ENCODE measurements at places on chromosomes 4 and X.

DNA sequence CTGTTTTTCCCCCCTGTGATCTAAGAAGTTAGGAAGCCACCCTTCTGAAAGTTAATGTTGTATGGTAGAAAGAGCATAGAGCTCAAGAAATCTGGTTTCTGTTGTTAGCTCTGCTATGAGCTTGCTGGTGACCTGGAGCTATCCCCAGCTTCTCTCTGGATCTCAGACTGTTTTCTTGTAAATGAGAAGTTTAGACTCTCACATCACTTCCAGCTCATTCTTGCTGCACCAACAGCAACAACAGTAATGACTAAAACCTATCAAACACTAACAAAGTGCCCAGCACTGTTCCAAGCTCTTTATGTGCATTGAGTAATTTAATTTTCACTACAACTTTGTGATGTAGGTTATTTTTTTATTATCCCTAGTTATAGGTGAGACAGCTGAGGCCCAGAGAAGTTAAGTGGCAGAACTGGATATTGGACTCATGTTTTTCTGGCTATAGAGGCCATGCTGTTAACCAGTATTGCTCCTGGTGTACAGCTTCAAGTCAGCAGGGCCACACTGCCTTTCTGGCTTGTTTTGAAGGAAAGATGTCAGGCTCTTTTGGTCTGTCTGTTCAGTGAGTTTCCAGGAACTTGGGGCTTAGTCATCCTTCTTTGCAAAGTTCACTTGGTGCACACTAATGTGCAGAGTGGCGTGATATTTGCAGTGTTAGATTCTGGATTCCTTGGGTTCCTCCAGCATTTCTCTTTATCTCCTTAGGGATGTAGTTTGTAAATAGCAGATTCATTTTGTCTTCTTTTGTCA lies 27.8 kb upstream of the TMEM164 start:
- no peak for DNase-seq

DNA sequence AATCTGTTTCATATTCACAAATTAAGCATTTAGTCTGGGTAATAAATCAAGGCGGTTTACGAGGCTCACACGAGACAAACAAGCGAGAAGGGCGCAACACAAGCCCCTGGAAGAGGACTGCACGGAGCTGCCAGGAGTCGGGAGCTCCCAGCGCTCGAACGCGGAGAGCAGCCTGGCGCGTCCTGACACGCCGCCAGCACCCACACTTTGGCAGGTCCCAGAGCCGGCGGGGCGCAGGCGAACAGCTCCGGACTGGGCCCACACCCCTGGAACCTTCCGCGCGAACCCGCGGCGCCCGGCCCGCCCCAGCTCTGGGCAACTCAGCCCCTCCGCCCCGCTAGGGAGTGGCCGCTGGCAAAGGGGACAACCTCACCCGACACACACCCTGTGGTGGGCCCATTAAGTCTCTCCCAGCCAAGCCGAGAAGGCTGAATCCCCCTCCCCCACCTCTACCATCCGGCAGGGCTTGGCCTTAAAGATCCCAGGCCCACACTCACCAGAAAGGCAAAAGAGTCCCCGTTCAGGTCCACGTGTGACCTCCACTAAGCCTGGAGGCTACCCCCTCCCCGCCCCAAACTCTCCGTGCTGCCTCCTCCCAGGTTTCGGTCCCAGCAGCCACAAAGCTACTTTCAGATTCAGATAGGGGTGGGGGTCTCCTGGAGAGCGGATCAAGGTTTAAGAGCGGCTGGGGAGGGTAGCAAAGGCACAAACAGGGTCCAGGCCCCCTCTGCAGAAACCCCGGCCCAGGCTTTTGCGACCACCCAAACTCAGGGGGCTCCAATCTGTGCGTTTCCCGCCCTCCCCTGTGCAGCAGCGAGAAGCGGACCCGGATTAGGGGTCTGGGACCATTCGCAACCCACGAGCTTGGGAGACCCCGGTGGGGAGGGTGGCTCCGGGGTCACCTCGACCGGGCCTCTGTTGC lies 47.5 kb upstream of the BCOR start:
- DNase-seq, result no peak

- DNase-seq, result no peak
Measured at GRCh38 chr4:17236686-17237085, 275.2 kb downstream of the QDPR start.

GRCh38 chrX:45743081-45743533 lies 542.4 kb upstream of the DIPK2B start:
- DNase-seq, result no peak

DNA sequence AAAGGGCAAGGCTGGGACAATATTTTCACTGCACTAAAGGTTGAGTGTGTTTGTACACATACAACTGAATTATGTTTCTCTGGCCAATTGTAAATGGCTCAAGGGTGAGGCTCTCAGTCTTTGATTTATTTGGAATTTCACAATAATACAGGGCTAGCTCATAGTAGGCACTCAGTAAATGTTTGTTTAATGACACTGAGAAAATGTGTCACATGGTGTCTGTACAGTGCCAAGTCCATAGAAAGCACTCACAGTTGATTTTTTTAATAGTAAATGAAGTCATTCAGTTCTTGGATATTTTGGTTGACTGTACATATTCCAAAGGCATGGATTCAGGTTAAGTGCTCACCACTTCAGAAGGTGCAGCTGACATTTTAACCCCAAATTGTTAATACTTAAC lies 176.4 kb downstream of the IL1RAPL2 start:
- no peak for DNase-seq

GRCh38 chr4:72817012-72817411 lies 248.0 kb upstream of the ADAMTS3 start:
- no peak for DNase-seq

GRCh38 chr4:86921608-86922252 lies 13.1 kb upstream of the AFF1 start:
- DNase-seq, result no peak

DNA sequence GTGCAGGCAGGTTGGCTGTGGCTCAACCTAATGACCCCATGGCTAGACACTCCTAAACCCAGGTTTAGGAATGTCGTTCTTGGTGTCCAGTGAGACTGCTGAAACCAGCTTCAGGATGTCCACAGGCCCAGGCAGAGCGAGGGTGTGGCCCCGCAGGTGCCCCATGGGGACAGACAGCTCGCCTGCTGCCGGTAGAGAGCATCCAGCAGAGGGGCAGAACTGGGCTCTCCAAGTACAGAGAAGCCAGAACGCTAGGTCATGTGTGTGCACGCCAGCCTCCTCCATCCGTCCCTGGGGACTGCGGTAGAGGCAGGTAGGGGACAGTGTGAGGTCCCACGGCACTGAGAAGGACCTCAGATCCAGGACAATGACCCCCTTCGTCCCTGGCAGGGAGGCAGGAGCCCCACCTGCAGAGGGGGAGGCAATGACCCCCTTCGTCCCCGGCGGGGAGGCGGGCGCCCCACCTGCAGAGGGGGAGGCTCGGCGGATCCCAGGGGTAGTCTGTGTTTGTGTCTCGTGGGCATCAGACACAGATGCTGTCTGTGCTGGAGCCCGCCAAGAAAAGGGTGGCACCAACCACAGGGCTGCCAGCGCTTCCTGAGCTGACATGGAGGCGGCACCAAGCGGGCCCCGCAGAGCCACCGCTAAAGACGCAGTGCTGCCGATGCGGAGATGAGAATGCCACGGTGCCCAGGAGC lies 118.4 kb downstream of the FAM53A start:
- DNase-seq, result no peak

- DNase-seq, result no peak
Measured at GRCh38 chr4:184115399-184115798, 102.3 kb downstream of the ENPP6 start.

GRCh38 chr4:153151535-153152455 lies 52.4 kb upstream of the TRIM2 start:
- DNase-seq, result no peak

GRCh38 chrX:72182924-72183323 lies 1.4 kb downstream of the PIN4 start:
- DNase-seq, result no peak

DNA sequence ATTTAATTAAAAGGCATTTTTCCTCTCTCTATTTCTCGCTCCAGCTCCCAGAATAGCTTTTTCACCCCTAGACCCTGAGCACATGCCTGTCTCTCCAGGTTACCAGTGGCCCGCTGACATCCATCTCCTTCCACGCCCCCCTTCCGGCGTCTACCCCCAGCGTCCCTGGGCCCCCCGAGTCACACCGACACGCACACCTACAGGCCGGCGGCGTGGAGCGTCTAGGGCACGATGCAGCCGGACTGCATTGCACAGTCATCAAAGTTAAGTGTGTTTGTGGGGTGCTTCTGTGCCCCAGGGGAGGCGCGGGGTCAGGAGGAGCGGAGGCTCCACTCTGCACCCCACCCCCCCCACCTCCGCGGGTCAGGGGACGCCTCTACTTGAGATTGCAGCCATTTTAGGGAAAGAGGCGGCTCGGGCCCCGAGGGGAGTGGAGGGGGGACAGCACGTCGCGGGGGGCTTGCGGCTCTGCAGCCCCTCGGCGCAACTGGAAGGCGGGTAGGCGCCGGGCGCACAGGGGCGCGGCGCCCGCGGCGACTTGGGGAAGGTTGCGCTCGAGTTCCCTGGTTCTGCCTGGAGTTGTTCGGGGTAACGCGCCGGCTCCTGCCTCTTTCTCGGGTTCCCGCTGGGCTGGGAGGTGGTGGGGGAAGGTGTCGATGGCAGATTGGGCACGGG lies 112.7 kb downstream of the DHX15 start:
- no peak for DNase-seq

DNA sequence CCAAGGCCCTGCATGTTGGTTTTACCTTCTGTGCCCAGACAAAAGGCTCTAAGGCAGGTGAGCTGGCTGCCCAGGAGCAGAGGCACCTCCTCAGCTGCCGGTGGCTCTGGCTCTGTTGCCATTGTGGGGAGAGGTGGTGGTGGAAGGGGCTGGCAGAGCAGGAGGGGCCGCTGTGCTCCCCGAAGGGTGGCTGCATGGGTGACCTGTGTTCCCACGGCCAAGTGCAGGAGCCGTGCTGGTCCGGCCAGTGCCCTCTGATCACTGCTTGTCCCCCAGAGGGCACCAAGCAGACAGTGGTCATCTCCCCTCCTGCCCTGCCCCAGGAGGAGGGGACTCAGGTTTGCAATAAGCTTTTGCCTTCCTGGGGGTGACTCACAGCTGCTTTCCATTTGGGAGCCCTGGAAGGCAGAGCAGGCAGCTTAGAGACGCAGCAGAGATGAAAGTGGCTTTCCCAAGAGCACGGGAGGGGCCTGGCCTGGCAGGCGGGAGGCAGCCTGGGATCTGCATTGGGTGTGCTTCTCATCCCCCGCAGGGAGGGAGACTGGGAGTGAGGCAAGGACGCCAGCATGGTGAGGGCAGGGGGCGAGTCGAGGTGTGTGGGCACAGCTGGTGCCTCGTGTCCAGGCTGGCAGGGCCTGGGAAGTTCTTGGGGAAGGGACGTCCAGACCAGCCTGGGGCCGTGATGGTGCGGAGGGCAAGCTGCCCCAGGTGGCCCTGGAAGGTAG lies 28.7 kb downstream of the DOK7 start:
- DNase-seq, result no peak

- DNase-seq, result no peak
Measured at GRCh38 chr4:180617196-180617595, 1626.0 kb upstream of the TENM3 start.

DNA sequence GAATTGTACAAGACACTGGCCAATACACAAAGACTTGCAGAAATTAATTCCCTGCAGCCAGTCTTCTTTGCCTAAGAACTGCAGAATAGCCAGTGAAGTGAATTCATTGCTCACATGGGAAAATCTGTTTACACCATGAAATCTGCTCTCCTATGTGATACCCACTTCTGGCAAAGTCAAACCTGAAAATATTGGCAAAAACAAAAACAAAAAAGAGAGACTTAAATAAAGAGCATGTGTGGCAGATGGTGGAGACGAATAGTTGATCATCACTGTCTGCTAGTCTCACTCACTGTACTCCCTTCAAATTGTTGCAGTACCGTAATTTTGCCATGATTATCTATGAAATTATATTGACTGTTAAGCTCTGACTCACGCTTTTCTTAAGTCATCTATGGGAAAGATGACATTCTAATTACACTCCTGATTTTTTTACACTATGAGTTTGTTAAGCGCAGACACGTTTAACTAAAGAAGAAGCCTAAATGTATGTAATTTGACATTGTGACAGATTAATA lies 406.8 kb downstream of the PCDH7 start:
- DNase-seq, result no peak

- DNase-seq, result no peak
Measured at GRCh38 chr4:77025643-77026321, 50.0 kb downstream of the CCNI start.

DNA sequence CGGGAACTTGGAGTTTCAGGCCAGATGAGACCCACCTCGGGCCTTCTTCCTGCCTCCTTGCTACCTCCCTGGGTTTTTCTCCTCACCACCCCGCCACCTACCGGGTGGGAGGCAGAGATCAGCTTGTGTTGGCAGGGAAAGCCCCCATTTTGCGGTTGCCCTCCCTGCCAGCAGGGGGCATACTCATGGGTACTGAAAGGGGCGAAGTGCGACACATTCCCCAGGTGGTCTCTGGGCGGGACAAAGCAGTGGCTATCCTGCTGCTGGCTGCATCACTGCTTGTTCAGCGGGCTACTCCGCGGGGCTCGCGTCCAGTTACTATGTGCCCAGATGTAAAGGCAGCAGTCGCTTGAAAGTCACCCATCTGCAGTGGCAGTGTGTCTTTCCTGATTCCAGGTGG lies 330.3 kb downstream of the PDHA2 start:
- DNase-seq, result no peak

DNA sequence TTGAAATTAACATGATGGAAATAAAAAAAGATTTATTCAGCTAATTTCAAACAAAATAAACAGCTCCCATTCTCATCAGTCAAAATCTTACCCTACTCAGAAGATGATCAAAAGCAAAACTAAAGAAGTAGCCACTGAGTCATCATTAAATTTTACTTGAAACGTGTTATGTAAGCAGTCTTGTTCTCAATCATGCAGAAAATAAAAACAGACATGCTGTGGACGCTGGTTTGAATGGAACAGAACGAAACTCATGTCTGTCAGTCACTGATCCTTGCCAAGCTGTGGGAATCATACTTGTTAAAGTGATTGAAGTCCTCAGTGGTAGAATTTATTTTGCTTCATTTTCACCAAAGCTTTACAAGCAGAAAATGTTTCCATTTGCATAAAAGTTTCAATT lies 77.2 kb upstream of the TLR3 start:
- no peak for DNase-seq

DNA sequence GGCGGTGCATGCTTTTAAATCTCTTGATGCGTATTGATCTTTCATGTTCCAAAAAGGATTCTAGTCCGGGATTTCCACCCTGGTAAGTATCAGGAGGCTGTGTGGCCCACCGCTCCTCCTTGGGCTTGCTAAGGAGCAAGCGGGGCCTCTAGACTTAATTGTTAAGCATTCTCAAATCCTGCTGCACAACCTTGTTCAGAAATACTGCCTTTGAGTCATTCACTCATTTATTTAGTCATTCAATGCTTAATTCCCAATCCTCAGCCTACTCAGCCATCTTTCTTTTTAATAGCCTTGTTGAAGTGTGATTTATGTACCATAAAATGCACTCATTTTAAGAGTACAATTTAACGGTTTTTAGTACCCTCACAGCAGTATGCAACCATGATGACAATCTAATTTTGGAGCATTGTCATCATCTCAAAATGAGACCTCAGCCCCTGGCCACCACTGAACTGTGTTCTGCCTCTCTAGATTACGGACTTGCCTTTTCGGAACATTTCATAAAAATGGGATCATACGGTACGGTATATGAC lies 15.6 kb upstream of the SLC2A9 start:
- DNase-seq, result no peak

- no peak for DNase-seq
Measured at GRCh38 chr4:113141901-113142346, 92.5 kb downstream of the ANK2 start.

- no peak for DNase-seq
Measured at GRCh38 chr4:156102411-156102810, 148.7 kb upstream of the CTSO start.
